ENCODE measurements at places on chromosomes 5 and 9. TPM values are rescaled to one million over a fixed set of nuclear protein-coding genes. Genes with fewer than 3 reads are reported as not detected.

- no peaks in the 10 kb centered on the region for H3K27me3 ChIP-seq
- DNase-seq: peak; percentile 51
- H3K36me3 ChIP-seq: no peaks in the 10 kb centered on the region
- no peak overlapping the region for H3K27ac ChIP-seq
Measured at GRCh38 chr5:100827481-100827889, 75.6 kb downstream of the ST8SIA4 start.

DNA sequence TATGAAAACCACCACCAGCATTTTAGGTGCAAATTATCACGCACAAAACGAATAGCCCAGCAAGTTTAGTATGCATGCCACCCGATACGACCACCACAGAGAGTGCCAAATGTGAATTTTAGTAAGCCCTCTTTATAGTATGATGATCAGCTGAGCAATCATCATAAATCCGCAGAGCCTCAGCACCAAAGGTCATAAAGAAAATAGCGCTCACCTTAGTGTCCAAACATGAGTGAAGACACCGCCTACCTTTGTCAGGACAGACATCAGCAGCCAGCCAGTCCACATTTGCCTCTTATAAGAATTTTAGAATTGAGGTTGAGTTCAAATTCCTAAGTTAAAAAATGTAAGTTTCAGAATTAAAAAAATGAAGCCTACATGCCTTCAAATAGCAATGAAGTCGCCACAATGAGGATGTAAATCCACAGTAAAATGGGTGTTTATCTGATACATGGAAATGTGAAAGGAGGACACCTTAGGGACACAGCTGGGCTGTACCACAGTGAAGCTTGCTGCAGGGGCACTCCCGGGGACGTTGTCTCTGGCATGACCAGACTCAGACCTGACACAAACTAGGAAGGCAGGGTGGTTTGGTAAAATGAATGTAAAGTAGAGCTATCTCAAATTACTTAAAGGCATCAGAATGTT lies 149.0 kb downstream of the AUH start:
- H3K4me3 ChIP-seq: no peak overlapping the region
- no peaks in the 10 kb centered on the region for H3K27me3 ChIP-seq
- H3K36me3 ChIP-seq: no peaks in the 10 kb centered on the region
- no peak overlapping the region for H3K27ac ChIP-seq

DNA sequence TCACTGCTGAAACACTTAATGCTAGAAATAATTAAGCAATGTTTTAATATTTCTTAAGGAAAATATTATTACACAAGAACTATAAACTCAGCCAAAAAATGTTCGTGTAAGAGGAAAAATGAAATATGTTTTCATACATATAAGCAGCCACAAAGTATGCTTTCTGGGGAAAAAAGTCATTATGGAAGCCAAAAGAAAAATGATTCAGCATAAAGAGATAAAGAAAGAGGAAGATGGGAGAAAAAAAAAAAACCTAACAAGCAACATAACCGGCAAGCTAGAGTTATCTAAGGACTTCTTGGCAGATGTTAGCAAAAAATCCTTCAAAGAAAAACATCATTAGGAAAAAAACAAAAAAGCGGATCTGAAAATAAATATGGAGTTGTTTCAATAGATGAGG lies 179.1 kb downstream of the MUSK start:
- H3K36me3 ChIP-seq: no peaks in the 10 kb centered on the region
- H3K4me1 ChIP-seq: no peaks in the 10 kb centered on the region
- DNase-seq: no peak
- no peak overlapping the region for H3K27ac ChIP-seq
- H3K4me3 ChIP-seq: no peak overlapping the region
- no peaks in the 10 kb centered on the region for H3K27me3 ChIP-seq

IL5 gene
- not detected for total RNA-seq

- no peak overlapping the region for H3K27ac ChIP-seq
- H3K4me3 ChIP-seq: no peak overlapping the region
- no peaks in the 10 kb centered on the region for H3K36me3 ChIP-seq
- H3K4me1 ChIP-seq: no peaks in the 10 kb centered on the region
- DNase-seq: no peak
Measured at GRCh38 chr9:130501639-130502038, 56.9 kb downstream of the ASS1 start.

FRMD3 gene
- 6.1 TPM for total RNA-seq

DNA sequence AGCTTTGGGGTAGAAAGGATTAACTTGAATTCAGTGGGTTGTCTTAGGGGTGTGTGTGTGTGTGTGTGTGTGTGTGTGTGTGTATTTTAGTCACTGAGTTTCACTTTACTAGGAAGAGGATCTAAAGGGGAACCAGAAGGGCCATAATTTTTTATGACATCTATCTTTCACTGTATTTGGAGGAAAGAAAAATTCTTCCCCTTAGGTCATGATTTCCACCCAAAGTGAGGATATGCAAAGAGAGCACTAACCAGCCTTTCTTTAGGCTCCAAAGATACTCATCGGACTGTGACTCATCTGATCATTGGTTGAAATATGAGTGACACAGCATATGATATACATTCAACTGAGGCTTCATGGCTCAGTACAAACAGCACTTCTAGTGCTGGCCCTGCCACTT lies 75.2 kb upstream of the RASGRF2 start:
- no peaks in the 10 kb centered on the region for H3K36me3 ChIP-seq
- no peak for DNase-seq
- H3K27ac ChIP-seq: no peak overlapping the region
- H3K27me3 ChIP-seq: no peaks in the 10 kb centered on the region

SPATA9 gene
- total RNA-seq: not detected

- no peak for DNase-seq
- H3K27ac ChIP-seq: no peak overlapping the region
- H3K36me3 ChIP-seq: no peaks in the 10 kb centered on the region
- H3K4me1 ChIP-seq: no peaks in the 10 kb centered on the region
Measured at GRCh38 chr5:81696418-81697397, 54.2 kb downstream of the SSBP2 start.

OR1J1 gene
- total RNA-seq: not detected

ANKRD31 gene
- not detected for total RNA-seq

TMC1 gene
- 1.5 TPM for total RNA-seq

C9 gene
- total RNA-seq: 0.44 TPM

DNA sequence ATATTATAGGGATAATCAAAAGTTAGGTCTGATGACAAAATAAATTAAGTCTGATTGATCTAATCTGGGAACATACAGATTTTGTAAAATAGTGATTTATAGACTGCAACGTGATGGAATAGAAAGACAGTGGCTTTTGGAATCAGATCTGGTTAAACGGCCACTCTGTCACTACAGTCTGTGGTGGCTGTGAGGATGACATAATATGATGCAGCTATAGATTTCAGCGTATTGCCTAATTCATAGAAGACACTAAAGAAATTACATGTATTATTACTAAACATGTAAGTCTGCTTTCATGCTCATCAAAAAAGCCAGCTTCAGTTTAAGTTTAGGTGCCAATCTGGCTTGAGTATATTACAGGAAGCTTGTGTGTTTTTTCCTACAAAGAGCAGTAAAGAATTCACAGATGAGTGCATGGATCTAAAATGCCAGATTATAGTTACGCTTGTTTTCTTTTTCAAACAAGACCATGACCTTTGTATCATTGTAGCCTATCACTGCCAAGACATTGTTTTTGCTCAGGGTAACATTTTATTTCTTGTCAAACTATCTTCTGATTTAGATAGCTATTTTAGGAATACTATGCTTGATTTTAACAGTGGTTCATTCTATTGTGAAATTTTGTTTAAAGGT lies 25.7 kb downstream of the CPEB4 start:
- no peak overlapping the region for H3K27ac ChIP-seq
- H3K4me3 ChIP-seq: no peak overlapping the region
- no peaks in the 10 kb centered on the region for H3K27me3 ChIP-seq
- no peaks in the 10 kb centered on the region for H3K36me3 ChIP-seq
